ENCODE measurements at places on chromosomes 6 and 20. TPM values are rescaled to one million over a fixed set of nuclear protein-coding genes. Genes with fewer than 3 reads are reported as not detected.

DNA sequence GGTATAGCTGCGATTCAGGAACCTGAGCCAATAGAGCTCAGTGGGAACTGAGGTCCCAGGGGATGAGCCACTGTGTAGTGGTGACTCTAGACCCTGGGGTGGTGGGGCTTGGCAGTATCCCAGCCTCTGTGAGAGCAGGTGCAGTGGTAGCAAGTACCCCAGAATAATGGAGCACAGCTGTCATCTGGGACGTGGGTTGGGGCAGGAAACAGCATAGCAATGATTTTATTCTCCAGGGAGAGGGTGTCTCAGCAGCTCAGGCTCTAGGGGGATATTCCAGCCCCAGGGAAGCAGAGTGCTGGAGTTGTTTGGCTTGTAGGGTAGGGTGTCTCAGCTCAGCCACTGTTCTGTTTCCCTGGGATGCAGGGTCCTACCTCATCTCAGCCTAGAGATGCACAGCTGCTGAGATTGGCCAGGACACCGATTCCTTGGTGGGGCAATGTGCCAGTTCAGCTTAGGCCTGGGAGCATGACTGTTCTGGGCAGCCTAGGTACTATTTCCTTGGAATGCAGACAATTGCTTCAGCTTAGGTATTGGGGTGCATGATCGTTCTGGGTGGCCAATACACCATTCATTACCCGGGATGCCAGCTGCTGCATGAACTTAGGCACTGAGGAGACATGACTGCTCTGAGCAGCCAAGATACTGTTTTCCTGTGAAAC, 34.0 kb upstream of the NUP153 start:
- DNase-seq, result peak; percentile 95

DNA sequence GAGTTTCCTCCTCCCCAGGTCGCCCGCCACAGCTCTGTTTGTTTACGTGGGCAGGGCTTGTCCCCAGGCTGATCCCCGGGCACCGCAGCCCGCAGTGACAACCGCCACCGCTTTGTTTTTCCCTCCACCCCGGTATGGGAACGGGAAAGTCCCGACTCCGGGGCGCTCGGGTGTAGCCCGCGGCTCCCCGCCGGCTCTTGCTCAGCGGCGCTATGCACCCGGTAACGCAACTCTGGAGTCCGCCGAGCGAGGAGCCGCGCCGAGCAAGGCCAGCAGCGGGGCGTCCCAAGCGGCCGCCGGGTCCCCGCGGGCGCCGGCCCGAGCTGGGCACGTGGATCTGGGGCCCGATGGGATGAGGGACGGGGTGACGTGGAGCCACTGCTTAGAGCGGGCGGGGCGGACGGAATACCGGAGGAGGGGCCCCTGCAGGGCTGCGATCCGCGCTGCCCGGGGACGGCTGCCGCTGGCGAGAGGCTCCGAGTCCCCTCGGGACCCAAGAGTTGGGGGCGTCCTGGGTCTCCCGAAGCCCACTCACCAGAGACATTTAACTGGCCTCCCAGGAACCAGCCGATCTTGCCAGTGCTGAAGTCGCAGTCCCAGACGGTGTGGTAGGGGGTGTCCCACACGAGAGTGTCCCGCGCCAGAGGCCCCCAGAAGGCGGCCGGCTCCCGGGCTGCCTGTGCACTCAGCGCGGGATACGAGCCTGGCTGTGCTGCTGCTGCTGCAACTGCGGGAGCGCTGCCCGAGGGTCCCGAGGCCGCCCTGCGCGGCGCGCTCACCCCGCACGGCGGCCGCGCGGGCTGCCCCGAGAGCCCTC, 497 bp downstream of the ACSS1 start:
- DNase-seq, result peak; percentile 47

DNA sequence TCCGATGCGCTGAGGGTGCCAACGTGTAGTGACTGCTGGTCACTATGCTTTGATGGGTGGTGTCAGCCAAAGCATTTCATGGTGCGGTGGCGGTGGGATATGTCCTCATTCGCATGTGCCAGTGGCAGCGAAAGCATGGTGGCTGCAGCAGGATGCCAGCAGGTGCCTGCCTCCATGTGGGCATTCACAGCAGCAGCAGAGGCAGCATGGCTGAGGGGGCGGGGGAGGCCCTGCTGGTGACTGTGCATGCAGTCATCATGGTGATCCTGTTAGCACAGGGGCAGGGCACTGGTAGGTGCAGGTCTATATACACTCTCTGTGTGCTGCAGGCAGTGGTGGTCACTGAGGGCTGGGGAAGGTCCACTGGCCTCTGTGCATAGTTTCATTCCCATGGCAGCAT, 22.0 kb downstream of the FIG4 start:
- no peak for DNase-seq

DNA sequence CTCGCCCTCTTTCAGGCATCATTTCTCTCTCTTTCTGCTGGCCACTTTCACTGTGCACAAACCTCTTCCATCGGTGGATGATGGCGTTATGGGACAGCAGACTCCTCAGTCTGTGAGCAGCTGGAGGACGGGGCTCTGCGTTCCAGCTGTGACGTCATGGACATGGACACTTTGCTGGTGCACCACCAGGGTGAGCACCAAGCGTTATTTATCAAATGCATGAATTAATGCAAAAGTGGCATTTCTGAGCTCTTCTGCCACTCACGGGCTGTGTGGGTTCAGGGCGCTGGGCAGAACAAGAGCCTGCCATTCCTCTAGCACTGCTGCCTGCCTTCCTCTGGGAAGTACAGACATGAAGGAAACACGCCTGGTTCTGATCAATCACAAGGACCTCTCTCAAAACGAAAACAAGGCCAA, 82.9 kb upstream of the MPC1 start:
- no peak for DNase-seq

The C6orf58 gene
- total RNA-seq, result not detected

All from myocyte (in vitro differentiated cells).